ENCODE measurements at places on chromosomes 2 and 18.

GRCh38 chr2:215751200-215751910, 262.0 kb downstream of the MREG start:
- no peak for DNase-seq

DNA sequence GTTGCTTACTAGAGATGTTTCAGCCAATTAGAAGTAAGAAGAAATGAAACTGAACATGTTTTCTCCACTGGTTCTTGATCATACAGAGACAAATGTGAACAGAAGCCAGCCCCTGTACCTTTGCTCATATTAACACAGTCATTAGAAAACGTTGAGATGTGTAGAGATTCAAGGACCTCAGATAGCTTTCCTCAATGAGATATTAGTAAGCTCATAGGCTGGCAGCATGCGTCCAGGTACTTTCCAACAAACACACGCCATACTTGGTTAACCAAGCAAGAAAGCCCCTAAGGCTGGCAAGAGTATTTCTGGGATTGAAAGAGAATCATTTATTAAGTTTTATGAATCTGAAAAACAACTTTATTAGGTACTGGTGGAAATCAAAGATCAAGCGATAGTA, 37.5 kb downstream of the SLC5A7 start:
- no peak for DNase-seq

DNA sequence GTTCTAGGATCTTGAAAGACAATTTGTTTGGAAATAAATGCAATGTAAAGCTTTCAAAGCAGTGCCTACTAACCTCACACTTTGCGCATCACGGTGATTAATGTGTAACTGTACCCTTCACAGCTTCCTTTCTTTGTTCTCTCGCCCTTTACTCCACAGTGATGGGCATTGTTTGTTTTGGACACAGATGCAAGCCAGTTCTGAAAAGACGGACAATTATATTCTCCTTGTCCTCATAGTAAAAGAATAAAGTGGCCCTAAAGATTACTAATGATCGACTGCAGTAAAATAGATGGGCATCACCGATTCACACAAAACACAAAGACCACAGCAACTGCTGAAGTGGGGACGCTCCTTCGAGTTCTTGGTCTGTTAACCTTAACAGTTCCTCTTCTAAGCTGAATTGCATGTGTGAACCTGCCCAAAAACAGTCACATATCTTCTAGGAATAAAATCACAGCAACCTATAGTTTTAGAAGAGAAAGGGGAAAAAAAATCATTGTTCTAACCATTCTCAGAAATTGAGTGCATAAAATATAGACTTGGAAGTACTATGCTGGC, 7.7 kb downstream of the L3MBTL4 start:
- DNase-seq = no peak

DNA sequence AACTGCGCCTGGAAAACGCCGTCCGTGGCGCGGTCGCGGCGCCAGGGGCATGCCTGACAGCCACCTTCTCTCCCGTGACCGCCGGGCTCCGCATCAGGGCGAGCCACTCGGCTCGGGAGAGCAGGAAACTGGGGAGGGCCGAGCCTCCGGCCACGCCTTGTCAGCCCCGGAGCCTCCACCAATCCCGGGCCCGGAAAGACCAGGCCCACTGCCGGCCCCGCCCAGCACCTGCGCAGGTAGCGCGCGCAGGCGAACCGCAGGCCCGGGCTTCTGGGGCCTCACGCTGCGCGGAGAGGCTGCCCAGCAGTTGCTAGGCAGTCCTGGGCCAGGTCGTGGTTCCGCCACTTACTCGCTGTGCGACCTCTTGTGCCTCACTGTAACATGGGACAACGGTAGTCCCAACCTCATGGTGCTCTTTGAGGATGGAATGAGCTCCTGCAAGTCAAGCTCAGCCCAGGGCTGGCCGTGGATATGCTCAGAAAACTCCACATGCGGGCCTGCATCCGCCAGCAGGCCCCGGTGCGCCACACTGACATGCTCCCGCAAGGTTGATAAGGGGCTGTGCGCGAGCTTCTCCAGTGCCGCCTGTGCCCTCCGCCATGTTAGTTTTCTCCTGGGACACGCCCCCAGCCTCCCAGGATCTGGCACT, 97.1 kb downstream of the INHBB start:
- DNase-seq = no peak

GRCh38 chr2:181467966-181468707, 11.0 kb downstream of the ITGA4 start:
- no peak for DNase-seq
